ENCODE measurements at places on chromosomes 11 and 22.

GRCh38 chr11:76856106-76856505 lies 4.6 kb upstream of the ACER3 start:
- DNase-seq: peak; percentile 18

DNA sequence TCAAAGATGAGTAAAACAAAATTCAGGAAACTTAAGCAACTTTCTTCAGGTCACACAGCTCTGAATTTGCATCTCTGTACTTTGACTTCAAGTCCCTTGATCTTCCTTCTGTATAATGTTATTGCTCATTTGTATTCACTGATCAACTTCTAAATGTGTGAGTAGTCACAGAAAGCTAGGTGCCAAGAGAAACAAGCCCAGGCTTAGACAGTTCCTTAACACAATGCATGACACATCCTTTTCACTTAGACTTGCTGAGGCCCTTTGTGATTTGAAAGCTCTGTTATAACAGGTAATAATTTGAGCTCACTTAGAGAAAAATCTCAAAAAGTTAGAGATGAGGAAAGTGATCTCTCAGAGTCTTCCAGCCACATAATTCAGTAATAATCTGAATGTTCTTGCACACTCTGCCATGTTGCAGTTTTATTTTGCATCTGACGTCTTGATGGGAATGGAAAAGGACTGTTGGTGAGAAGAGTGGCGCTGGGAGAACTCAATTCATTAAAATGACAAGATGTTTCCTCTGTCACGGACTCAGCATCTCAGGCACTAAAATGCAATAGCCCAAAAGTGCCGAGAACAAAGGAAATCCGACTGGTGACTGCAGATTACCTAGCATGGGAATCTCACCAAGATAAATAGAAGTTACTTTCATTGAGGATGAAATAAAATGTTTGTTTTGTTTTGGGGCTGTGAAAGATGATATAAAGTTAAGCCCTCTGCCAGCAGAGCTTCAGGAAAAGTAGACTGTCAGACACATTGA lies 665.3 kb downstream of the OPCML start:
- peak; percentile 41 for DNase-seq

DNA sequence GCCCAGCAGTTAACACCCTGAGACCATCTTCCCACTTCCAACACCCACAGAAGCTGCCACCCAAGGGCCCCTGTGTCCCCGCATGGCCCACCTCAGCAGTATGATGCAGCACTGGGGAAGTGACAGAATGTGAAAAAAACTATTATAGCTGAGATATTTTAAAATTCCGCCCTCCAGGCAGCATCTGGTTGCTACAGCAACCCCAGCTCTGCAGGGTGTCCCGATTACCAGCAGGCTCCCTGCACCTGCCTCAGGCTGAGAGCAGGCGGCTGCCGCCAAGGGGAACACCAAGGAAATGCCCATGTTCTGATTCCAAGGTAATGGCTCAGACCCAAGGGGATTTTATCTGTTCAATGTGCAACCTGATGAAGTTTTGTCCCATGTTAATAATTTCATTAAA lies 10.5 kb upstream of the TMEM121B start:
- DNase-seq: no peak

DNA sequence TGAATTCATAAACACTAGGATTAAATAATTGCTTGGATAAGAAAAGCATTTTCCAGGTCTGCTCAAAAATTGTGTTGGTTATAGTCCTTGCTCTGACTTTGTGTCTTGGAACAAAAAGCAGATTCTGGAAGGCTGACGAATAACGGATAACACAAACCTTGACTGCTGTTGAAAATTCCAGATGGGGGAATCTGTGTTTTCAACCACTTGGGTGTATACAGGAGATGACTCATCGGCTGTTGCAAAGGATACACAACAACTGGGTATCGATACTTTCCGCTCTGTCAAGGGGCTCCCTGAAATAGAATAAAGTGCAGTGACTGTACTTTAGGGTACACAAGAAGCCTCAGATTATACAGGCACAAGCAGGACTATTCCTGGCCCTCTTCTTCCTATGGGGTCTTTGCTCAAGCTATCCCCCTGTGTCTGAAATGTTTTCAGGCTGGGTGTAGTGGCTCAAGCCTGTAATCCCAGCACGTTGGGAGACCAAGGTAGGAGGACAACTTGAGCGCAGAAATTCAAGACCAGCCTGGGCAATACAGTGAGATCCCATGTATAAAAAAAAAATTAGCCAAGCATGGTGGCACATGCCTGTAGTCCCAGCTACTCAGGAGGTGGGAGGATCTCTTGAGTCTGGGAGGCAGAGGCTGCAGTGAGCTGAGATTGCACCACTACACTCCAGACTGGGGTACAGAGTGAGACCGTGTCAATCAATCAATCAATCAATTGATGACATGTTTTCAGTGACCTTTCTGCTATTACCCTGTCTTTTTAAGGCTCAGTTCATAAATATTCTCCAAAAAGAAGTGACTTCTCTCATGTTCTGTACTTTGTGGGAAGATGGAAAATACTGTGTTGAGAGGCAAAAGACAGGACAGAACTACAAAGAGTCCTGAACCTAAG lies 48.6 kb upstream of the UCP3 start:
- peak; percentile 46 for DNase-seq

- no peak for DNase-seq
These were observed 10.6 kb downstream of the LRRC32 start for GRCh38 chr11:76659672-76660532.

- DNase-seq: no peak
These were observed 17.2 kb downstream of the OPCML start for GRCh38 chr11:133515107-133515506.

DNA sequence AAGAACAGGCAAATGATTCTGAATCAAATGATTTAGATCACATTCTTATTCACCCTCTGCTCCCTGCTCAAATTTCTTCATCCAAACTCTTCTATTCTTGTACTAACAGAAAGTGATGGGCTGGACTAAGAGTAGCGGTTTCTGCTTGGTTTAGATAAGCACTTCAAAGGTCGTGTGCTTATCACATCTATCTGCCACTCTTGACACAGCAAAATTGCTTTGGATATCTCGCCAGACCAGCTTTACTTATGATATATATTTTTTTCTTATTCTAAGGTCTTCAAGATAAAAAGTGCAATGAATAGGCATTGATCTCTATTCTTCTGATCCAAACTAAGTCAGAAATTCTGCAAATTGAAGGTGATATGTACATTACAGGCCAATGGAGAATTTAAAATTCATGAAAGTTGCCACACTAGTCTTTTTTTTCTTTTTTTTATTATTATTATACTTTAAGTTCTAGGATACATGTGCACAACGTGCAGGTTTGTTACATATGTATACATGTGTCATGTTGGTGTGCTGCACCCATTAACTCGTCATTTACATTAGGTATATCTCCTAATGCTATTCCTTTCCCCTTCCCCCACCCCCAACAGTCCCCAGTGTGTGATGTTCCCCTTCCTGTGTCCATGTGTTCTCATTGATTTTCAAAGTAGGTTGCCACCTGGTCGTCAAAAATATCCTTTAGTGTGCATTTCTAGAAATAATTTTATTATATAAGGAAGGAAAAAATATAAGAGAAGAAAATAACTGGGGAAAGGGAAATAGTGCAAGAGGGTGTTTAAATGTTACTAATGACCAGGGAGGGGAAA lies 1941.0 kb upstream of the RAG2 start:
- DNase-seq: no peak

DNA sequence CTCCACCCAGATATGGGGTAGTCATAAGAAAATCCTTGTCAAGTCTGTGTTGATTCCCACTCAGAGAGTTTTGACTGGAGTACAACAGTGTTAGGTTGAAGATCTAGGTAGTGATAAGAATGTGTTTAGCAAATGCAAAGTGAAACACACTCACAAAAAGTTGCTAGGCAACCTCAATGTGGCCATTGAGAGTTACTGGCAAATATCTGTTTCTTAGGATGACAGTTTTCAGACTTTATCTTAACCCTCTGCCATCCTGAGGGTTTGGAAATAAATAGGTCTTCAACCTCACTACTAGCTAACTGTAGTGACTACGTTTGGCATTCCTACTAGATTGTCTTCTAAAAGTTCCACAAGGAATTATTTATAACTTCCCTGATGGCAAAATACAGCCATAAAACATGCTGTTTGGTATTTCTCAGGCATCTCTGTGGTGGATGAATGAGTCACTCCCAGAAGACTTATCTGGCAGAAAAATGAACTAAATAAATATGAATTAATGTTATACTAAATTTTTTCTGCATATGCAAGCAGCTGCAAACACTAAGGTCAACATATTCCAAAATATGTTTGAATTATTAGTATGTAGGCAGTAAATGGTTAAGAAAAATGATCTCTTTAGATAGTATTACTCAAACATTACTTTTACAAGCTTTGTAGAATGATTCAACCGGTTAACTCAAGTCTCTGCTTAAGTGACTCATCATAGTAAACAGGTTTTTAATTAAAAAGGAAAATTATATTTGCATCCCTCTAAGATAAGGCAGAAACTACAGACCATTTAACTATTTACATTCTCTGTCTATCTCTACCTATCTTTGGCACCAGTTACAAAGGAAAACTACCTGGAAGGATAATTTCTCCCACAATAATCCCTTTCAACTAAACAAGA lies 17.1 kb upstream of the SYTL2 start:
- peak; percentile 97 for DNase-seq

DNA sequence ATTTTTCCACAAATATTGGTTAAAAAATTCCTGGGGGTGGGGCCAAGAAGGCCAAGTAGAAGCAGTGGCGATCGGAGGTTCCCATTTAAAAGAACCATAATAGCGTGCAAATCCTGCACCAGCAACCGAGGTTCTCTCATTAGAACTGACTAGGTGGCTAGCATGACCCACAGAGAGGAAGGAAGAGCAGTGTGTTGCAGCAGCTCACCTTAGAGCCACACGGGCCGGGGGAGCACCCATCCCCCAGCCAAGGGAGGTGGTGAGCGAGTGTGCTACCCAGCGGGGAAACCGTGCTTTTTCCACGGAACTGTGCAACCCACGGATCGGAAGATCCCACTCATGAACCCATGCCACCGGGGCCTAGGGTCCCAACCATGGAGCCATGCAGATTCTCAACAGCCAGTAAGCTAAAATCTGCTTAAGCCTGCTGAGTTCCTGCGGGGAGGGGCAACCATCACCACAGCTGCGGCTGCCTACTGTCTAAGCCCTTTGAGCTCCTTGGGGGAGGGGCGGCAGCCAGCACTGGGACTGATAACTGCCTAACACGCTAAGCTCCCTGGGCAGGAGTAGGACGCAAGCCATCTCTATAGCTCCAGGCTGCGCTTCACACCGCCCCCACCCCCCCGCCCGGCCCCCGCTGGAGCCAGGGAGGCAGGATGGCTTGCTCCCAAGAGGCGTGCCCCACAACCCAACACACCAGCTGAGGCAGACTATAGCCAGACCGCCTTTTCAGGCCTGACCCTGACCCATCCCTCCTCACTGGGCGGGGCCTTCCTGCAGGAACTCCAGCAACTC lies 21.0 kb upstream of the HTATIP2 start:
- no peak for DNase-seq

DNA sequence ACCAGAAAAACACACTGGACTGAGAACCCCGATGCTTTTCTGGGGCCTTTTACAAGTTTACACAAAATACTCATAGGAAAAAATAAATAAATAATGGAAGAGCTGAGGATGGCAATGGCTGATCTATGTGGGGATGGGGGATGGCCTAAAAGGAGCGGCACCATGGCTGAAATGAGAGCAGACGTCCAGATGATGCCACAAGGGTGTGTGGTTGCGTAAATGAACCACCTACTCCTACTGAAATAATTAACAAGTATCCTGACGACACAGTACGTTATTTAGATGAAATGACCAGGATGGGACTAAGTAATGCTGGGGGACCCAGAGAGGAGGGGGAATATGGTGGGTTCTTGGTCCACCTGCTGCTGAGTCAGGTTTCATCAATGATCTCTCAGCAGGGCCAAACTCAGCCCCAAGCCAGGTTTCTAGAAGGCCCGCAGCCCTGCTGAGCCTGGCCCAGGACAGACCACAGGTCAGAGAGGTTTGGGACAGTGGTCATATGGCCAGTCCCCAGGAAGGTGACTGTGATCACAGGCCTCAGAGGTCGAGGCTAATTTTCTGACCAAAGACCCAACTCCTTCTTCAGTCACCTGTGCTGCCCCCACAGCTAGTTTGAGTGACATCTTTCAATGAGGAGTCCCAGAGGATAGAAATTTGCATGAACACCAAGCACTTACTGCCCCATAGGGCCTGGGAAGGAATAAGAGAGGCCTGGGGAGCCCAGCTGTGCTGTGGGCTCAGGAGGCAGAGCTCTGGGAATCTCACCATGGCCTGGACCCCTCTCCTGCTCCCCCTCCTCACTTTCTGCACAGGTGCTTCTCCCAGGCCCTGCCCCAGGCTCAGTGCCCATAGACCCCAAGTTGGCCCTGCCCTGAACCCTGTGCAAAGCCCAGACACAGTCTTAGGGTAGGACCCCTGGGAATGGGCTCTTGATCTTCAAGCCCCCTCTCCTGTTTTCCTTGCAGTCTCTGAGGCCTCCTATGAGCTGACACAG lies 76.3 kb upstream of the IGLL5 start:
- no peak for DNase-seq

GRCh38 chr22:31631436-31631835 lies 30.6 kb downstream of the PISD start:
- DNase-seq: no peak

DNA sequence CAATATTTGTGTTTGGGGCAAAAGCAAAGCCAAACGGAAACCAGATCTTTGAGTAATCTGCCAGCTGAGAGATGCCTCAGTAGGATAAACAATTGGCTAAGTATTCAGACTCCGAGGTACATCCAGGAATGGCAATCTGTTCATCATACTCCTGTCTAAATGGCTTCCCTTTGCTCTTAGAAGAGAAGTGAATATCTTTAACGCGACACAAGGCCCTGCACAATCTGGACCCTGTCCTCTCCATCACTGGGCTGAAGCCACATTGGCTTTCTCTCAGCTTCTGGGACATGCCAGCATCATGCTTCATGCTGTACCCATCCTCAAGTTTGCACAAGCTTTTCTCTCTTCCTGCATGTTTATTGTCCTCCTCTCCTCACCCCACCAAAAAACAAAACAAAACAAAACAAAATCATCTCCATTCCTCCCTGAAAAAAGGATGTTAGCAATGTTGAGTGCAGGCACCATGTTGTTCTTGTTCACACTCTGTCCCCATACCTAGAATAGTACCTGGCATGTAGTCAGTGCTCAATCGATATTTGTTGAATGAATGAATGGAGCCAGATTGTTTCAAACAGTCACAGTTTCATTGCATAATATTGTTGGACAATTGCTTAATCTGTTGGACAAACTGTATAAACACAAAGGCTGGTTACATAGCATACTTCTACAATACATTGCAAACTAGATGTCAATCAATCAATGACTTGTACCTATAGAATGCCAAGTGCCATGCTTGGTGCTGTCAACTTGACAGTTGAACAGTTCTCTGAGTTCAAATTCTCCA lies 38.2 kb upstream of the SESN3 start:
- DNase-seq: no peak

- no peak for DNase-seq
These were observed 10.5 kb downstream of the PIWIL3 start for GRCh38 chr22:24763872-24764485.

GRCh38 chr11:130096042-130096441 lies 26.3 kb downstream of the APLP2 start:
- DNase-seq: no peak

Measured in fibroblast of upper back skin (primary cell).